Caco-2 (cell line): ENCODE measurements at places on chromosomes 7 and 10. TPM values are rescaled to one million over a fixed set of nuclear protein-coding genes. Genes with fewer than 3 reads are reported as not detected.

DNA sequence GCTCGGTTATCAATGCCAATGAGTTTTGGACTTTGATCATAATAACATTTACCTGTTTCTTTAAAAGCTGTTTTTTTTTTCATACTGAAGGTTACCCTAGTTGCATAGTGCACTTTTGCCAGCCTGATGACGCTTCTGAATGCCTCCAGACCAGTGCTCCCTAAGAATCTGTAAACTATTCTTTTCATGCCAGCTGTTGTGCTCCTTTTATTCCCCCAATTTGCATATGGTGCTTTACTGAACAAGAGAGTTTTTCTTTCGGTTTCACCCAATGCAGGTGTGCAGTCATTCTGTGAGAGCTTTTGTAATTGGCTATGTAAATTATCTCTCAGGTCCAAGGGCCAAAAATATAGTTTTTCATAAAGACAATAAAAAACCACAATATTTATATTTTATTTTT is 48.1 kb upstream of the GLCCI1 start:
- no peak for DNase-seq

CNPY4 gene
- 8.8 and 10.1 TPM in 2 replicates for total RNA-seq

GRCh38 chr10:107232013-107232412 is 67.5 kb upstream of the SORCS1 start:
- DNase-seq = no peak

DNA sequence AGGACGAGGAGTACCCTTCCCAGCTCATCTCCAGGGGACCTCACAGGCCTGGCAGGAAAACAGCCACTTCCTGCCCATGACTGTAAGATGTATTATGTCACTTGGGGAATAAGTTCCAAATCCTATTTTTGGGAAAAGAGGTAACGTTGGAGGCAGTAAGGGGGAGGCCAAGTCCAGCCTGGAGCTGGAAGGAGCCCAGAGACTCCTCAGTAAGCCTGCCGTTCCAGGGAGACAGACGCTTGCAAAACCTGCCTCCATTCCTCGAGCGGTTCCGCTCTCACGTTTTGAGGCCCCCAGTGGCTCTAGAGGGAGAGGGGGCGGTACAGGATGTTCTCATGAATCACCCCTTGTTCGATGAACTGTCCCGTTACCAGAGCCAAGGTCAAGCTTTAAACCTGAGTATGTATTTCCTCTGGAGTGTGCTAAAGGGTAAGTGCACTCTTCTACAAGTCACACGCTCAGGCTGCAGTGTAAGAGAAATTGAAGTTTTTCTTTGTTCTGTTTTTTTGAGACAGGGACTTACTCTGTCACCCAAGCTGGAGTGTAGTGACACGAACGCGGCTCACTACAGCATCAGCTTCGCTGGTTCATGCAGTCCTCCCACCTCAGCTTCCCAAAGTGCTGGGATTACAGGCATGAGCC is 45.5 kb upstream of the CYTH3 start:
- DNase-seq = no peak

PNLIPRP1 gene
- total RNA-seq = not detected in 2 replicates

DNA sequence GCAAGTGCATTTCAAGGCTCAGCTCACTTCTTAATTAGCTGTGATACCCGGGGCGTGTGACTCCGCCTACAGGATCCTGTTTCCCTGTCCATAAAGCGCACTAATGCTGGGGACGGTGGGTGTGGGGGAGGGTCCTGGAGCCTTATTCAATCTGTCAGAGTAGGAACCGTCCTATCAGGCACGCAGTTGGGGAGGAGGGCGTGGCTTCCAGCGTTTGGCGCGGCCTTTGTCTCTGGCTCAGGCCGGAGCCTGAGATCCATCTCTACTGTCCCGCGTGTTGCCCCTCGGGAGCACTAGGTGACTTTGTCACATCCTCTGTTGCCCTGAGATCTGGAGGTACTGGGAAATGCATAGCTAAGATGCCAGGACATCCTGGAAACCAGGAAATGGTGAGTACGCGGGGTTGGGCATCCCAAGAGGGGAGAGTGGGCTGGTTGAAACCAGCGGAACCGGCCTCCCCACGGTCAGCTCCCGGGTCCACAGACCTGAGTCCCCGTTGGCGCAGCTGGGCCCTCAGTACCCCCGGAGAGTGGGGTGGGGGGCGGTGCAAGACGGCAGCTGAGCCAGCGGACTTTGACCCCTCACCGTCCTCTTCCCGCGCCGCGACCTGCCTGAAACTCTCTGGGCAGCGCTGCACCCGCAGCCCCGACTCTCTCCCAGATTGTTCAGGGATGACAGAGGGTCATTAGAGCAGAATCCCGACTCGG is 104.4 kb upstream of the ZNF92 start:
- no peak for DNase-seq

GRCh38 chr7:17545348-17545747 is 246.9 kb downstream of the AHR start:
- DNase-seq = no peak

FRAT2 gene
- 16.6 and 18.8 TPM in 2 replicates for total RNA-seq

- no peak for DNase-seq
Observed at GRCh38 chr10:106571192-106571946, 593.1 kb downstream of the SORCS1 start.

DNA sequence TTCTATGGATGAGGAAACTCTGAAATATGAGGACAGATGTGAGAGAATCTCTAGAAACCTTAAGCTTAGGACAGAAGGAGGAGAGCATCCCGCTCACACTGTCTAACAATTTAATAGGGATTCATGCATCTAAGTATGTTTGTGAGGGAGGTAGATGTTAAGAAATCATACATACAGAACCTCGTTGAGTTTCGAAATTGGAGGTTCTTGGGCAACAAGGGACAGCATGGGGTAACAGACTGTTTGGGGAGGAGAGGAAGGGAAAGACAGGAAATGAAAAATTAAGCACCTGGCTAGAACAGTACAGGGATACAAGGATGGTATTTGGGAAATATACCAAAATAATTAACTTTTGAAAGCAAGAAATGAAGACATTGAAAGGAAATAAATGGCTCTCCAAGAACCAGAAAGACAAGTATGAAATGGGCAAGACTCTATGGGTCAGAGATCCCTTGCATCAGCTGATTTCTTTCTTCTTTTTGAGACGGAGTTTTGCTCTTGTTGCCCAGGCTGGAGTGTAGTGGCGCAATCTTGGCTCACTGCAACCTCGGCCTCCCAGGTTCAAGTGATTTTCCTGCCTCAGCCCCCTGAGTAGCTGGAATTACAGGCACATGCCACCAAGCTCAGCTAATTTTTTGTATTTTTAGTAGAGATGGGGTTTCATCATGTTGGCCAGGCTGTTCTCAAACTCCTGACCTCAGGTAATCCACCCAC is 207.9 kb downstream of the CTNNA3 start:
- DNase-seq = no peak

DNA sequence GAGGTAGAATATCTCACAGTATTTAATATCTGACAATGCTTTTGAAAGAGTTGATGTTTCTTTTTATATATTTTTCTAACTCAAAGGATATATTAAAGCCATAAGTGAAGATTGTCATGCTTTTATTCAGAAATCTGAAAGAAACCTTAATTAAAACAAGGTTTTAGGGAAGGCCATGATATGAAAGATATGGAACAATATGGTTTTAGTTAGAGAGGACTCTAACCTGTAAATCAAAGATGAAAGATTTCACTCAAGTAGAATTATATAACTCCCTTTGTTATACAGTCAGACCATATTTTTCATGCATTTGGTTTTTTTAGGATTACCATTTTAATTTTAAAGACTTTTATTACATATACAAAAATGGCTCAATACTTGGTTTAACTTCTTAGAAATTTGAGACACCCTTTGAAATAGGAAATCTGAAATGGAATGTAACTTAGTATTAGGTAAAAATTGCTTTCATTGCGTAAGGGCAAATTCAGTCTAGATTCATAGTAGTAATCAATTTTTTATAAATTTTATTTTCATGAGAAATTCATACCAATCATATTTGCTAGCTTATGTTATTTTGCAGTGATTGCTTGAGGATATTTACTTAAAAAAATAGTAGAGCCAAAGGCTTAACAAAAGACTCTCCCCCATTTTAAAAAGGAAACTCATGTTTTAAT is 119.8 kb downstream of the TWIST1 start:
- no peak for DNase-seq

GPR85 gene
- total RNA-seq = not detected in 2 replicates

SPDYE2 gene
- not detected in 2 replicates for total RNA-seq

GRCh38 chr7:141945356-141945755 is 1.4 kb downstream of the CLEC5A start:
- DNase-seq = no peak

DNA sequence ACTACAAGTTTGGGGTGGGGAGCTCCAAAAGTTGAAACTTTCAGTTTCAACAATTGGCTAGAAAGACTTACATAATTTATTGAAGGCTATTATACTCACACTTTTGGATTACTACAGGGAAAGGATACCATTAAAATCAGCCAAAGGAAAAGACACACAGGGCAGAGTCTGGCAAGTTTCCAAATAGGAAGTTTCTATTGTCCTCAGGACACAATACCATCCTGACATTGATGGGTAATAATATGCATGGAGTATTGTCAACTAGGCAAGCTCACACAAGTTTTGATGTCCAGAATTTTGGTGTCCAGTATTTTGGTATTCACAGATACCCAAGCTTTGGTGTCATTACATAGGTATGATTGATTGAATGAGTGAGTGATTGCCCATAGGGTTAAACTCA is 872.6 kb upstream of the SORCS1 start:
- DNase-seq = no peak

- no peak for DNase-seq
Observed at GRCh38 chr7:50329775-50330174, 25.3 kb downstream of the IKZF1 start.

- DNase-seq = no peak
Observed at GRCh38 chr10:104688251-104689042, 47.4 kb downstream of the SORCS3 start.

- DNase-seq = no peak
Observed at GRCh38 chr7:130140551-130141160, 64.5 kb downstream of the TMEM209 start.

DNA sequence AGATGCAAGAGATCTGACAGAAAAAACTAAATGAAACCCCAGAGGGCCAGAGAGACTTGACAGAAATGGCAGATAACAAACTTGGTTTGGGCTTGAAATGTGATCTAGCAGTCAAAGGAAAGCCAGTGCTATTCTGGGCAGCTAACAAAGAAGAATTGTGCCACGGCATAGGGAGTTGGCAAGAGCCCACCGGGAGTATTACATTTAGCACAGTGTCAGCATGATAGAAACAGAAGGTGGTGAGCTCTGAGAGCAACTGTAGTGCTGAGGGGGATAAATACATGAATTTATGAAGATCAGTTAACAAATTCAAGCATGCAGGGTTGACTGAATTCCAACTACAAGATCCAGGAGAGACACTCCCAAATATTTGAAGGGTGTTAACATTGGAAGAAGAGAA is 91.1 kb downstream of the AHCYL2 start:
- DNase-seq = no peak

RSU1 gene
- 62.0 and 66.6 TPM in 2 replicates for total RNA-seq

HTR7 gene
- total RNA-seq = not detected in 2 replicates

DNA sequence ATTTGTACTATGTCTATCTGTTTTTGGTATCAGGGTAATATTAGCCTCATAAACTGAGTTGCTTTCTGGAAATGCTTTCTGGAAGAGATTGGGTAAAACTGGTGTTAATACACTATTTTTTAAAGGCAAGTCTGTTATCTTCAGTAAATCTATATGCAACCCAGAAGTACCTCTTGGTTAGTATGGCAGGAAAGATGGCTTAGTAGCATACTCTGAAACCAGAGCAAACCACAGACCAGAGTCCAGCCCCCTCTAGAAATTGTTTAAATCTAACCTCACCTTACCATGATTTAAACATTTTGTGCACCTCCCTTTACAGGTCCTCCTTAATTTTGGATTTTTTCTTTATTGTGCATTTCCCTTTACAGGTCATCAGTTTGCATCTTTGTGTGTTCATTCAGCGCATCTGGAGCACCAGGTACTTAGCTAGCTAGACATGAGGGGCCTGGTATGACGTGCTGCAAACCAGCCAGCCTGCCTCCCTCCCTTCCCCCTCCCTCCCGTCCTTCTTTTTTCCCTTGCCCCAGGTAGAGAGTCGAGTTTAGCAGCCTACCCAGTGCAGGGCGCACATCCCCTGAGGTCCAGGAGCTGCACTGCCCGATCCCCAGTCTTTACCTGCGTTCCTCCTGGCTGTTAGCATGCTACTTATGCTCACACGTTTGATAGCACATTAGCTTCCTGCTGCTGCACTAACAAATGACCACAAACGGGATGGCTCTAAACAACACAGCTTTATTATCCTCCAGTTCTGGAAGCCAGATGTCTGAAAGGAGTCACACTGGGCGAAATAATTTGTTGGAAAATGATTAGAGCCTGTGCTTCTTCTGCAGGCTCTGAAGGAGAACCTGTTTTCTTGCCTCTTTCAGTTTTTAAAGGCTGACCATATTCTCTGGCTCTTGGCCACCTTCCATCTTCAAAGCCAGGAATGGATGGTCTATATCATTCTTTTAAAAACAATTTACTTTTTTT is 299.9 kb upstream of the HABP2 start:
- DNase-seq = no peak

OPALIN gene
- not detected in 2 replicates for total RNA-seq

- DNase-seq = no peak
Observed at GRCh38 chr10:72316748-72317435, 37.8 kb downstream of the DNAJB12 start.
